ENCODE measurements at places on chromosomes 11 and 22. TPM values are rescaled to one million over a fixed set of nuclear protein-coding genes. Genes with fewer than 3 reads are reported as not detected.

Gene UCP3
- 0.54 TPM for total RNA-seq

Gene PVALB
- not detected for total RNA-seq

Gene POU2AF2
- total RNA-seq: not detected

- no peak for DNase-seq
Measured at GRCh38 chr11:65078151-65078550, 5.7 kb downstream of the CDCA5 start.

DNA sequence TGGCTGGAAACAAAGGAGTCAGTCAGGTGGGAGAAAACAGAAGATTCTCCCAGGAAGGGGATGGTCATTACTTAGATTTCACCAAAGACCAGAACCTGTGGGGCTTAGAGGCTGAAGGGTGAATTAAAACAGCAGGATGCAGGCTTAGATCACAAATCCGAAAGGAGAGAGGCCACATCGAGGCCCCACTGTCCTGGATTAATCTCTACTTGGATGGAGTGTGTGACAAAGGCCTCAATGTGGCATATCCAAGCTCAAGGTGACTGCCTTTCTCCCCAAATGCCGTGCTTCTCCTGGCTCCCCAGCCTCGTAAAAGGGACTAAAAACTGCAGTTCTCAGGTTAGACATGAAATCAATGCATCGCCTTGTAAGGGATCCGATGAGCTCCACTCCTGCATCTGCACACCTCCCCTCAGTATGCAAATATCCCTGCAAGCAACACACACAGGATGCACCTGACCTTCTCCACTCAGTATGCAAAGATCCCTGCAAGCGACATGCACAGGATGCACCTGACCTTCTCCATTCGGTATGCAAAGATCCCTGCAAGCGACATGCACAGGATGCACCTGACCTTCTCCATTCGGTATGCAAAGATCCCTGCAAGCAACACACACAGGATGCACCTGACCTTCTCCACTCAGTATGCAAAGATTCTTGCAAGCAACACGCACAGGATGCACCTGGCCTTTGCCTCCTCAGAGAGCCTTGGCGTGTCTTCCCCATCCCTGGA is 447.4 kb downstream of the BRD1 start:
- DNase-seq: peak; percentile 36

GRCh38 chr11:83827520-83827919 is 541.4 kb upstream of the CCDC90B start:
- DNase-seq: no peak

DNA sequence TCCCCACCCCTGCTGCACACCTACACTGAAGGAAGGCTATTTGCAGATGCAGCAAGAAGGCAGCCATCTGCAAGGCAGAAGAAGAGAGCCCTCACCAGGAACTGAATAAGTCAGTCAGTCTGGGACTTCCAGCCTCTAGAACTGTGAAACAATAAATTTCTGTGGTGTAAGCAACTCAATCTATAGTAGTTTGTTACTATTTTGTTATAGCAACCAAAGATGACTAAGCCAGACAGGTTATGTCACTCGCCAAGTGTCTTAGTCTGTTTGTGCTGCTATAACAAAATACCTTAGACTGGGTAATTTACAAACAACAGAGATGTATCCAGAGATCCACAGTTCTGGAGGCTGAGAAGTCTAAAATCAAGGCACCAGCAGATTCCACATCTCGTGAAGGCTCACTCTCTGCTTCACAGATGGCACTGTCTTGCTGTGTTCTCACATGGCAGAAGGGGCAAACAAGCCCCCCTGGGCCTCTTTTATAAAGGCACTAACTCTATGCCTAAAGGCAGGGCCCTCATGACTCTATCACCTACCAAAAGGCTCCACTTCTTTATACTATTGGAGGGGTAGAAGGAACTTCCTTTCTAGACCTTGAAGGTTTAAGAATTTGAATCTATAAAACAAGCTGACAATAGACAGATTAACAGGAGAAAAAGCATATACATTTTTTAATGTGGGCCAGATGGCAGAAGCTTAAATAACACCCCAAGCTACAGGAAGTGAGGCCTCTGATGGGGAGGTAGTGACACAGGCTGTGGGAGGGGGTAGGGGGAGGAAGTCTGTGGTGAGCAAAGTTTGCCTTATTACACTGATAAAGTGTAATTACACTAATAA is 12.3 kb downstream of the APOL6 start:
- no peak for DNase-seq

DNA sequence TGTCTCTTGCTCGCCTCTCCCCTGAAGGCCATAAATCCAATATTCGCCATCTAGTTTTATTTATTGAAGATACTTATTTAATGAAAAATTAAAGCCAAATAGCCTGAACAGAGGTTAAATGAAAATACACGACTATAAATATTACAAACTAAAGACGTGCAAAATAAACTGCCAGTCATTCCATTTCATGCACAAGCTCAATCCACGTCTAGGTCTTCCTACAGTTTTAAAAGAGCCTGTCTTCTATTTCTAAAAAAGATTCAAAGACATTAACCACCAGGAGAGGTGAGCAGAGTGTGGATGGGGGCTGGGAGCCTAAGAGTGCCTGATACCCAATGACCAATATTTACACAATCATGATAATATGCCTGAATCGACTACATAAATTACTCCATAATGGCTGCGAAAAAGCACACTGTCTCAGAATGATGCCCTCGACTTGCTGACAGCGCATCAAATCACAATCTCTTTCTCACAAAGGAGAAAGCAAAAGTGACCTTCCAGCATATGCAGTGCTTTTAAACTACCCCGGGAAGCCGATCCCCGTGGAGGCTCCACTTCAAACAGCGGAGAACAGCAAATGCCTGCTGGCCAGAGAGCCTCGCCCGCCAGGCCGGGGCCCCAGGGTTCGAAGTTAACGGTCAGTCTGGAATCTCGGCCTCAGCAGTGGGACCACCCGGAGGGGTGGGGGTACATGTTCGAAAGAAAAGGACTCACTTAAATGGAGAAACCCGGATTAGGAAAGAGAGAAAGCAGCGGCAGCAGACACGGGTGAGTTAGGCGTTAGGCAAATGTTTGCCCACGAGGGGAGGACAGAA is 1.7 kb downstream of the FCHSD2 start:
- no peak for DNase-seq

All from cardiac septum (tissue), 1 donor.